ENCODE measurements at places on chromosomes 3 and 15.

- no peak for DNase-seq
Measured at GRCh38 chr3:129607391-129608068, 1.1 kb upstream of the PLXND1 start.

GRCh38 chr15:27671819-27672437 lies 427.2 kb downstream of the OCA2 start:
- no peak for DNase-seq

DNA sequence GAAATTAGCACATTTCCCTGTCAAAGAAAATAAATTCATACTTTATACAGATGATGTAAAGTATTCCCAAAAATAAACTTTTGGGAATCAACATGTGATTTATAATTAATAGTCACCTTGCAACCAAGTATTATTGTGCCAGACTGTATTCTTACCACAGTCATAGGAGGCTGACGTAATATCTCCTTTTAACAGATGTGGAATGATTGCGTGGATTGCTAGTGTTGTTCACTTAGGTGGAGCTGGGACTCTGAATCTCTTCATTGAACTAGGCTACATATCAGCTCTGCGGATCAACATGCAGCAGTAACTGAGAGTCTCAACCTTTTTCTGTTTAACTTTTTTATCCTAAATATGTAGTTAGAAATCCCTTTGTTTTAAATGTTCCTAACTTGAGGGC lies 37.2 kb downstream of the PXK start:
- DNase-seq = no peak

GRCh38 chr15:50162969-50163718 lies 18.9 kb upstream of the SLC27A2 start:
- no peak for DNase-seq

DNA sequence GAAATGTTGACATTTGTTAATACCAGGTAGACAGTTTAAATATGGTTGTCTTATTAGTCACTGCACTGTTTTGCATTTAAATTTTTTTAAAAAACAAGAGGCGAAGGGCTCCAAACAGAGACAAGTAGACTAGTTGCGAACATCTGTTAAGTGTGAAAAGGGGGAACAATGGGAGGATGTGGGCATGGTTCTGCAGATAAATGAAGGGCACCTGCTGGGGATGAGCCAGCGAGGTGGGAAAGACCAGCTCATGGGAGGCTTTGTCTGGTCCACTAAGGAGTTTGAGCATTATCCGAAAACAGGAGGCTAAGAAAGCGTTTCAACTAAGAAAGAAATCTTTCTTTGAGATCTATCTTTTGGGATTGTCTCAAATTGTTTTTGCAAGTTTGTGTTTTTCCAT lies 72.7 kb downstream of the FBN1 start:
- no peak for DNase-seq

DNA sequence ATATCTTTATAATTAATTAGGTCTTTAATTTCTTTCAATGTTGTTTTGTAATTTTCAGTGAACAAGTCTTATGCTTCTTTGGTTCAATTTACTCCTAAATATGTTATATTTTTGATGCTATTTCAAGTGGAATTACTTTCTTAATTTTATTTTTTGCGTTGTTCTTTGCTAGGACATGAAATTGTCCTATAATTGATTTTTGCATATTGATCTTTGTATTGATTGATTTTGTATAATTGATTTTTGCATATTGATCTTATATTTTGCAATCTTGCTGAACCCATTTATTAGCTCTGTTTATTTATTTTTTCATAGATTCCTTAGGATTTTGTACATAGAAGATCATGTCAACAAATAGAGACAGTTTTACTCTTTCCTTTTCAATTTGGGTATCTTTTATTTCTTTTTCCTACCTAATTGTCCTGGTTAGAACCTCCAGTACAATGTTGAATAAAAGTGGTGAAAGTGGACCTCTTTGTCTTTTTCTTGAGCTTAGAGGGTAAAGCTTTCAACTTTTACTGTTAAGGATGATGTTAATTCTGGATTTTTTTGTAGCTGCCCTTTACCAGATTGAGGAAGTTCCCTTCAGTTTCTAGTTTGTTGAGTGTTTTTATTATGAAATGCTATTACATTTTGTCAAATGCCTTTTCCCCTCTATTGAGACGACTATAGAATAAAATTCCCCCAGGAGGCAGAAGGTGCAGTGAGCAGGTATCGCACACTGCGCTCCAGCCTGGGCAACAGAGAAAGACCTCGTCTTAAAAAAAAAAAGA lies 36.8 kb upstream of the CCDC50 start:
- DNase-seq = no peak

- DNase-seq = no peak
Measured at GRCh38 chr3:192943393-192943792, 25.7 kb upstream of the MB21D2 start.

DNA sequence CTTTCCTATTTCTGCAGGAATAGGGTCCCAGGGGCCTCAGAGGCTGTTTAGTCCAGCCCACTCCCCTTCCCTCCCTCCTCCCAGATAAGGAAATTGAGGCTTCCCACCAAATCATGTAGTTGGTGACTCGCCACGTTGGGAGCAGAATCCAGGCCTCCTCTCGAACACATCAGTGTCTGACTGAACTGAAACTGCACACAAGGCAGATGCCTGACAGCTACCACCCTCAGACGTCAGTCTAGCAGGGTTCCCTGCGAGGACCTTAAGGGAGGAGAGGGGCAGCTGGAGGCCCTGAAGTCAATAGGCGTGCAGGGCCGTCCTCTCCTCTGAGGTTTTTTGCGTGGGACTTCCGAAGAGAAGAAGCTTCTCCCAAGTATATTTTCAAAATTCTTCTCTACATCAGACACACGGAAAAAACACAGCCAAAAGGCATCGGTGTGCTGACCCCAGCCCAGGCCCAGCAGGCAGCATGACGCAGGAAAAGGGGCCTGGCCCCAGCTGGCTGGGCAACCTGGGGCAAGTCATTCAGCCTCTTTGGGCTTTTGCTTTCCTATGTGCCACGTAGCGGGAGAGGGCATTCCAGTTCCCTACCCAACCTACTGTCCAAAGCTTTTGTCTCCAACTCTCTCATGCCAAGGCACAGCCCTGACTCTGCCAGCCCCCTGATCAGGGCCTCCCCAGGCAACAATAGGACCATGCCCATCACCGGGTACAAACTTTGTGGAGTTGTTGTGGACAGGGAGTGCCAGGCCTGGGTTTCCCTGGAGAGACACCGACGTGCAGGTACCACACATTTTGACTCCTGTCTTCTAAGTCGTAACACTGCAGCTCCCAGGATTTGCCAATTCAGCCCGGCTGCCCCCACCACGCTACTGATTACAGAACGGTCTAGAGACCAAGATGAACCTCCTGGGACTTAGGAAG lies 283.1 kb downstream of the XXYLT1 start:
- no peak for DNase-seq

DNA sequence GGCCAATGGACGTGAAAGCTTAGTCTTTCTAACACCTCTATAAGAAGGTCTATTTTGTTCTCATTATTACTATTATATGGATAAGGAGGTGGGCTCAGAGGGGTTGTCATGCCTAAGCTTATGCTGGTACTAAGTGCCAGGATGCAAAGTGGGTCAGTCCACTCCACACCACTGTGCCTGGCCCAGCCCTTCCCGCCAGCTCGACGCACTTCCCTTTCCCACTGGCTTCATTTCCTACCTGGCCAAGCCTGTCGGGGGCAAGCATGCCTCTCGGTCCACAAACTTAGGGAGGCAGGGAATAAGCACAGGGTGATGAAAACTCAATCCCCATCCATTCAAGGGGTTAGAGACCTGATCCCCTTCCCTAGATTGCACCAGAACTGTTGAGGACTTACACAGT lies 5.9 kb upstream of the SYNM start:
- DNase-seq = no peak

- no peak for DNase-seq
Measured at GRCh38 chr3:15094187-15094875, 4.6 kb downstream of the RBSN start.

- DNase-seq = no peak
Measured at GRCh38 chr3:84835366-84835765, 123.4 kb upstream of the CADM2 start.

- no peak for DNase-seq
Measured at GRCh38 chr3:31858439-31858838, 122.6 kb downstream of the OSBPL10 start.

GRCh38 chr15:31254431-31255175 lies 72.0 kb upstream of the KLF13 start:
- DNase-seq = no peak

DNA sequence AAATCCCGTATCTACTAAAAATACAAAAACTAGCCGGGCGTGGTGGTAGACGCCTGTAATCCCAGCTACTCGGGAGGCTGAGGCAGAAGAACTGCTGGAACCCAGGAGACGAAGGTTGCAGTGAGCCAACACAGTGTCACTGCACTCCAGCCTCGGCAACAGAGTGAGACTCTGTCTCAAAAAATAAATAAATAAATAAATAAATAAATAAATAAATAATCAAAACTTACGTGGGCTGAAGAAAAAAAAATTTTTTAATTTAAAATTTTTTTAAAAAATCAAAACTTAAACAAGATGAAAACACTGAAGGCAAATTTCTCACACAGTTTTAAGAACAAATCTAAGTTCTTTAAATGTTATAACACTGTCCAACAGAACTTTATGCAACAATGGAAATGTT lies 14.4 kb downstream of the MSL2 start:
- no peak for DNase-seq

DNA sequence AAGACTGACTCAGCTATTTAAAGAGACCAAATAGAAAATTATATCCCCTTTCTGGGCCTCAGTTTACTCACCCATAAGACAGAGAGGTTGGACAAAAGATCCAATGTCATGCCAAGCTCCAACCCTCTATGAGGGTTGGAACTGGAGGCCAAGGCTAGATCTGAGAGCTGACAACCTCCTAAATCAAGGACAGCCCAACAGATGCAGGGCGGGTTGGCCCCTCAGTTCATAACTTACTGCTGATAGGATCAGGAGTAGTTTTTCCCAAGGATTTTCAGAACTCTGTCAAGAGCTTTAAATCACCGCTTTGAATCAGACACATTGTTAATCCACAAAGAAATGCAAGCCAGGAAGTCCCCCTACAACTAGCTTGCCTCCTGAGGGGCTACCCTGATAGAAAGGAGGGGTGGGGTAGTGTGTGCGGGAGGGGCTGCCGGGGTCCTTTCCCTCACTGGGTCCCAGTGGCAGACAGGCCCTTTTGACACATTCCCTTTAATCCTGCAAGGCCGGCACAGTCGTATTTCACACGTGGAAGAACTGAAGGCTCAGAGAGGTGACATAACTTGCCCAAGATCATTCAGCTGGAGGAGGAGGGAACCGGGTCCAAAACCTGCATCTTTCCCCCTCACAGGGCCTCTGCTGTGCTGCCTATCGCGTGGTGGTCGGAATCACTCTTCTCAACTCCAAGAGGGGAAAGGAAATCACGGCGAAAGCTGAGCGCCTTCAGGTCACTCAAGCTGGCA lies 21.4 kb downstream of the BMF start:
- no peak for DNase-seq

- DNase-seq = no peak
Measured at GRCh38 chr3:128498127-128498626, 5.2 kb upstream of the GATA2 start.

- DNase-seq = no peak
Measured at GRCh38 chr3:105821433-105821832, 47.4 kb downstream of the CBLB start.

DNA sequence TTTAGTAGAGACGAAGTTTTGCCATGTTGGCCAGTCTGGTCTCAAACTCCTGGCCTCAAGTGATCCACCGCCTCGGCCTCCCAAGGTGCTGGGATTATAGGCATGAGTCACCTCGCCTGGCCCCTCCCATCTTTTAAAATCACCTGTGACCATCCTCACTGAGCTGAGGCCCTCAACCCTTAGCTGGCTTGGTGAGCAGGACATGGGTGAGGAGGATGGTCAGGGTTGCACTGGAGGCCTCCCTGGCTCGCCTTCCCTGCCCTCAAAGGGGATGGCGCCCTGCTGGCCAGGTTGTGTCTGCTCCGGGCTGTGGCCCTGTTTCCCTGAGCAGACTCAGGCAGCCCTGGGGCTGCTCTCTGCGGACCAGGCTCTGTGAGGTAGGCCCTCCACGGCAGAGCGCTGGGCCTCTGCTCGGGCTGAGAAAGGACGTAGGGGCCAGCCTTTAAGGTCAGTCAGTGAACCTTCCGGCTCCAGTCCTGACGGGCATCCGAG lies 33.7 kb downstream of the SYNM start:
- no peak for DNase-seq

- no peak for DNase-seq
Measured at GRCh38 chr3:171258316-171258715, 201.9 kb downstream of the TNIK start.

- DNase-seq = no peak
Measured at GRCh38 chr3:112773-113172, 83.8 kb upstream of the CHL1 start.

GRCh38 chr3:52237657-52238172 lies 1.2 kb downstream of the TWF2 start:
- no peak for DNase-seq

- DNase-seq = no peak
Measured at GRCh38 chr3:188528396-188528795, 374.4 kb downstream of the LPP start.

DNA sequence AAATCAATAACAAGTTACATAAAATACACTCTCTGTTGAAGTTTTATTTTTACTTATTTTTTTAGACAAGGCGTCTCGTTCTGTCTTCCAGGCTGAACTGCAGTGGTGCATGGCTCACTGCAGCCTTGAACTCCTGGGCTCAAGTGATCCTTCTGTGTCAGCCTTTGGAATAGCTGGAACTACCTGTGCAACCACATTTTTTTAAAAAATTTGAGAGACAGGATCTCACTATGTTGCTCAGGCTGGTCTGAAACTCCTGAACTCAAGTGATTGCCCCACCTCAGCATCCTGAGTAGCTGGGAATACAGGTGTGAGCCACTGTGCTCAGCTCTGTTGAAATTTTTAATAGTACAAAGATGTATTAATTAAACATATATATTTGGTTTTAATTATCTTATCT lies 614.3 kb upstream of the ARRDC4 start:
- no peak for DNase-seq

- DNase-seq = no peak
Measured at GRCh38 chr3:2714834-2715233, 395.3 kb downstream of the IL5RA start.
